ENCODE measurements at places on chromosomes 1 and 21. TPM values are rescaled to one million over a fixed set of nuclear protein-coding genes. Genes with fewer than 3 reads are reported as not detected.
A peak's percentile ranks its signal among the peaks of the same experiment; 100 is the strongest.

DNA sequence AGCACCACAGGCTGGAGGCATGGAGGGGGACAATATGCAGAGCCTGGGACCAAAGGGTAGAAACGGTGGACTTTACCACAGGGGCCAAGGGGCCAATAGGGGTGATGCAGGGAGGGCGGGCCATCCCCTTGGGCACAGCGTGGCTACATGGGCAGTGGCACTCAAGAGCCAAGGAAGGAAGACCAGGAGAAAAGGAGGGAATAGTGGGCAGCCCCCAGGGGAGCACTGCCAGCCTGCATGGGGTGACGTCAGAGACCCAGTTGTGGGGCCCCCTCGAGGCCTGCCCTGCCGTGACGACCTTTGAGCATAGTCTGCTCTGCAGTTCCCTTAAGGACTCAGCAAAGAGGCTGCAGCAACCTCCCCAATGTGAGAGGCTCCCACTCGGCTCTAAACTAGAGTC is 95.5 kb upstream of the TMPRSS2 start:
- no peak overlapping the region for H3K27ac ChIP-seq
- DNase-seq = no peak
- no peak overlapping the region for H3K4me3 ChIP-seq
- no peaks in the 10 kb centered on the region for H3K36me3 ChIP-seq
- peaks cover 3% of the 10 kb centered on the region for H3K27me3 ChIP-seq

DNA sequence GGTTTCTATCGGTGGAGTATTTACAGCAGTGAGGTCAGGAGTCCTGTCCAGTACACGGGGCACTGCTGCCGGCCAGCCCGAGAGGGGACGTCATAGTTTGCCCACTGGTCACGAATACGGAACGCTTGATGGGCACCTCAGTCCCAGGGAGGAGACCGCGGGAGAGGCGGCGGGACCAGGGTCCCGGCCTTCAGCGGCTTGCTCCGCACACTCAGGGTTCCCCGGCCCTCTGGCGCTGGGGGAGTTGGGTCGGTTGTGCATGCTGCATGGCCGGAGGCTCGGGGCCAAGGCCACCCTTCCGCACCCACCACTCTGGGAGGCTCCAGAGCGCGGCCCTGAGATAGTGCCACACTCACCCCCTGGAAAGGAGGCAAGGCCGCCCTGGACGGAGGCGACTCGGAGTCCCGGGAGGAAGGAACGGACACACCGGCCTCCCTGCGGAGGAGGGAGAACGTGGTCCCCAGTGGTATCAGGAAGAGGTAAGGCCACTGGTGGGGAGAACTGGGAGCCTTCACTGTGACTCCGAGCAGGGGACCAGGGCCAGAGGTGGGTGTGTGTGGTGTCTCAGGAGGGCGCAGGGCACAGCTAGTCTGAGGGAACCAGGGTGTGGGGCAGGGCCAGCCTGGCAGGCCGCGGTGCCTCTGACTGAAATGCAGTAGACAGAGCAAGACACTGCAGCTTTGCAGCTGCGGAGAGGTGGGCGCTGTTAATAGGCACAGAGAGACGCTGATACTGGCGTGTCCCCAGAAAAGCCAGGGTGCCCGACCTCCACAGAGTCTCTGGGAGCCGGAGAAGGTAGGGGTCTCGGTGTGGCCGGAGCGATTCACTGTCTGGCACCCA is 28.6 kb upstream of the PRSS38 start:
- H3K27me3 ChIP-seq = peaks cover 9% of the 10 kb centered on the region
- peak overlapping the region; percentile 82 for H3K4me3 ChIP-seq
- peaks cover 9% of the 10 kb centered on the region for H3K36me3 ChIP-seq
- H3K27ac ChIP-seq = peak overlapping the region; percentile 18
- peaks cover 28% of the 10 kb centered on the region for H3K4me1 ChIP-seq

DNA sequence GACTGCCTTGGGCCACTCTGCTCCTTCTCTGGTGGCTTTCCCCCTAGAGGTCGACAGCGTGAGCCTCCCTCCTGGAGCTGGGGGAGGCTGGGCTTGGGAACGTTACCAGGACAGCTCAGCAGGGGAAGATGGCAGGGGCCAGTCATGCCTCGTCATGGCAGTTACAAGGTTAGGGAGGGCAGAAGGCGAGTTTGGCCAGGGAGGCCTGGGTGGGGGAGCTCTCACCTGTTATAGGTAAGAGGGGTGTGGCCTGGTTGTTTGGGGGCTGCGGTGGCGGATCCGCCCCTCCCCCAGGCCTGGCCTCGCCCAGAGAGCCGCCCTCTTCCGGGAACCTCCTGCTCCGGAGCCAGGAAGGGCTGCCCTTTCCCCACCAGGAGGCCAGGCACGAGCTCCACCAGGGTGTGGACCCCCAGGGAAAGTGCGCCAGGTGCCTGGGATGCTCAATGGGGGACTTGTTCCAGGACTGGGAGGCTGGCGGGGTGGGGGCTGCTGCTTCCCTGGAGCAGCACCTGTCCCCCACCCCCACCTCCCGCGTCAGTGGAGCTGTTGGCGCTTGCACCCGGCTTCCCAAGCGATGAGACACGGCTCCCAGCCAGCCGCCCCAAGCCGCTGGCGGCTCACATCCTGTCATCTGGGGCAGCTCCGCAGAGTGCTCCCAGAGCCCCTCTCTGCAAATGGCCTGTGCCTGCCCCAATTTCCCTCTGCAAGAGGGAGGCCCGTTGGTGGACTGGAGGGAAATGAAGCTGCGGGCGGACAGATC is 23.6 kb upstream of the PKP1 start:
- no peak overlapping the region for H3K27ac ChIP-seq
- no peaks in the 10 kb centered on the region for H3K4me1 ChIP-seq
- DNase-seq = no peak
- peaks cover 11% of the 10 kb centered on the region for H3K27me3 ChIP-seq
- no peaks in the 10 kb centered on the region for H3K36me3 ChIP-seq
- H3K4me3 ChIP-seq = no peak overlapping the region

GNG4 gene
- total RNA-seq = 109 TPM

TLR5 gene
- total RNA-seq = not detected

All from activated T-helper 1 cell treated with anti-CD3 and anti-CD28 coated beads, Interleukin-12 subunit alpha, Interleukin-12 subunit beta, Interleukin-2, Interleukin-4 antibody, amounts not matched to agents 30 ng/mL and 10 ng/mL and 1 ng/mL, durations not matched to agents 14 hours and 24 hours and 36 hours (primary cell).